NCI-H1105 (cell line): ENCODE measurements at places on chromosomes 12 and 14.
A peak's percentile ranks its signal among the peaks of the same experiment; 100 is the strongest.

DNA sequence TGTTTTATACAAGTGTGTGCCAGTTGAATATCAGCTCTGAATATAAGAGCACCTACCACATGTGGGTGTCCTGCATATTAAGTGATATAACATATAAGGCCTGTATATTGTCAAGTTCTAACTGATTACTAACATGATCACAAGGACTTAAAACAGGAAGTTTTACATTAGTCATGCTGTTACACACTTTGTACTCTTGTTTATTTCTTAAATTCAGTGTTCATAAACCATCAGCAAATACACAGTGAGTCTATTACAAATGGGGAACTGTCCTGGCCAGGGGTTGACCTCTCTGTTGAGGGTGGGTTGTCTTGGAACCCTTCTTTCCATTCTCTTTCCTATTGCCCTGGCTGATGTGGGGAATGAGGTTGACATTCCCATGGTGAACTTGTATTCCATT is 19.1 kb downstream of the HELB start:
- no peak for DNase-seq

GRCh38 chr12:121996945-121997612 is 24.6 kb upstream of the BCL7A start:
- DNase-seq = no peak

GRCh38 chr14:23076785-23077408 is 18.0 kb downstream of the ACIN1 start:
- DNase-seq = no peak

DNA sequence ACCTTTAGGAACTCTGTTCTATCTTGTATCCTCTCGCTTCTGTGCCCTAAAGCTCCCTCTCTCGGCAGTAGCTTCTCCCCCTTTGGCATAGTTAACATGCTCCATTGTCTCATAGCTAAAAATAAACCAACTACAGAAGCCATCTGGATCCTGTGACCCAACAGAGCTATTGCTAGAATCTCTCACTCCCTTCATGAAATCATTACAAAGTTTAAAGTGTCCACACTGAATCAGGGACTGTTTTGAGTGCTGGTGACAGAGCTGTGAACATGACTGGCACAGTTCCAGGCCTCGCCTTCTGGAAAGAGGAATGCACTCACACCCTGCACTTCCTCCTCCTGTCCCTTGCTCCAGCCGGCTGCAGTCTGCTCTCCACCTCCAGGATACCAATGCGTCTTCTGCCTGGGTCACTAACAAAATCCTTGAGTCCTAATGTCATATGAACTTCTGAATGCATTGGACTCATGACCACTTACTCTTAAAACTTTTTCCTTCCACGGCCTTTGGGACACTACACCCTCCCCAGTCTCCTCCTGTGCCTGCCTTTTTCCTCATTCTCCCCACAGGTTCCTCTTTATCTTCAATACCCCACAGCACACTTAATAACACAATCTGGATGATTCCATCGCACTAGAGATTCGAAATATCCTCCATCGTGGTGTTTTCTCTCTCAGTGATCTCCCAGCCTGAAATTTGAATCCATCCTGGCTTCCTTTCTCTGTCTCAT is 13.2 kb downstream of the PLBD1 start:
- peak; percentile 27 for DNase-seq

DNA sequence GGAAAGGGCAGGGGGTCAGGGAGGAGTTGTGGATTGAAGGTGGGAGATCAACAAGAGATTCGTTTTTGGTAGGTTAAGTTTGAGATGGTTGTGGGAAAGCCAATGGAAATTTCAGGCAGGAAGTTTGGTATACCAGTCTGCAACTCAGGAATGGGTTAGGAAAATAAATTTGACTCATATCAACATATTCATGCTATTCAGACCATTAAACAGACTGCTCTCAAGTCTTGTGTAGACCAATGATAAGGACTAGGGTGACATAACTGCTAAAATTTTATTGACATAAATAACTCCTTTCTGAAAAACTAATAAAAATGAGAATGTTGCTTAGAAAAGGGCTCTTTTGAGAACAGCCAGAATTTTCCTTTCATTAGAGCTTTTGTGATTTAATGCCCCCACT is 60.0 kb downstream of the PLEKHA5 start:
- DNase-seq = no peak

- no peak for DNase-seq
Observed at GRCh38 chr14:47935332-47935731, 259.9 kb upstream of the MDGA2 start.

- no peak for DNase-seq
Observed at GRCh38 chr14:34103176-34103575, 152.3 kb upstream of the EGLN3 start.

DNA sequence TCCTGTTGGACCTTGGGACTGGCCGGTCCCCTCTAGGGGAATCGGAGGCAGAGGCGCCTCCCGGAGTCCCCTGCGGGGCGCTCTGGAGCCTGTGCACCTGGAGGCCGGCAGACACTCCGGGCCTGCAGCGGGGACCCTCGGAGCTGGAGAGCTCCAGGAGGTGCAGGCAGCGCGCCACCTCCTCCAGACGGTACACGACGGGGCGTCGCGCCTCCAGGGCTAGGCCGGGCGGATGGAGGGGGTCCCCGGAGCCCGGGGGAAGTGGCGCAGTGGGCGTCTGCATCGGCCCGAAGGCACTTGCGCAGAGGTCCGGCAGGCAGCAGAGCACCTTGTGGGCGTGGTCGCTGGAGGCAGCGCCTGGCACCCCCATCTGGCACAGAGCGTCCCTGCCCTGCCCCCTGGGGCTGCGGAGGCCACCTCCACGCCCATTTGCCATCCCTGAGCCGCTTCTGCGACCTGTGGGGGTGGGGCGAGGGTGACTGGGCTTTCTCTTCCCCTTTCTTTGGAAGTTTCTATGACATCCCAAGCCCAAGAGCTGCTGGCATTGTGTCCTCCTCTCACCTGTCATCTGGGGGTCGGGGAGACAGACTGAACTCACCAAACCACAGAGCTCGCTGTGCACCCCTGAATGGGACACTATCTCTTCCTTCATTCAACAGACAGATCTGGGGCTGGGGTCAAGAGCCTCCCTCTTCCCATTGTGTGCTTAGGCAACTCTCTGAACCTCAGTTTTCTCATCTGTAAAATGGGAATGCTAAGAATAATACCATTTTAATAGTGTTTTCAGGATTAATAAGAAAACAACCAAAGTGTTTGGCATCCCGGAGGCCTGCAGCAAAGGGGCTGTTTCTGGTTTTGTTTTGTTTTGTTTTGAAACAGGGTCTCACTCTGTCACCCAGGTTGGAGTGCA is 37.5 kb upstream of the CORO1C start:
- DNase-seq = no peak

- no peak for DNase-seq
Observed at GRCh38 chr12:39235990-39236767, 206.7 kb downstream of the KIF21A start.

DNA sequence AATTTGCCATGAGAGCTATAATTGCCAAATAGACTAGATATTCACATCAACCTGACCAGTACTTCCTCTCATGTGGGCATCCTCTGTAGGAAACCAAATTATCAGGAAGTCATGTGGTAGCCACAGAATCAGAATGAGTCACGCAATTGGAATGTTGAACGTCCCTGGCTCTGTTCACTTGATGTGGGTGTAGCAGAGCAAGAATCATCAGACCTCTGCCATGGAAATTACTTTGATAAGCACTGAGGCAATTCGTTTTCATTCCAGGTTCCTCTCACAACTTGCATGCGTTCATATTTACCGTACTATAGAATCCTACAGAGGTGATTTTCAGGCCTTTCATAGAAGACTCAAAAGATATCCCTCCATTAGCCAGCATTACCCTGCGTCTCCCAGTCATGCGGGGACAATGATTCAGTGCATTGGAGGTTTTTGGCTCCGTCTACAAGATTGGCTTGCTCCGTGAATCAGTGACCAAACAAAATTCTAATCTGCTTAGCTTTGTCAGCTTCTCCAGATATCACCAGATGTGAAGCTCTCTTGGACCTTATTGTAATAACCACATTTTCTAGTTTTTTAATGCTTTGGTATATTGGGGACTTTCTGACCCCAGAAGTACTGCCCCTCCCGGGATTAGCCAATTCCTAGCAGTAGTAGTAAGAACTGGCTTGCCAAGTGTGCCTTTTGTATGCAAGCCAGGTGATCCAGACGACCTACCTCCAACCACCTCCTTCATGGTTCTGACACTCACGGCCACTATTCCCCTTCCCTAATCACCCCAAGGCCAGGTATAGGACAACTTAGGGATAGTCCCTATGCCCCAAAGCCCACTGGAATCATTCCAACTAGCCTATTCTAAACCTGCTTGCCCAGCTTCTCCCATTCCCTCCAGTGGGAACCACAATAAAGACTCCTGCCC is 133.4 kb downstream of the KICS2 start:
- no peak for DNase-seq

- DNase-seq = no peak
Observed at GRCh38 chr14:60350366-60350720, 101.3 kb downstream of the PPM1A start.

DNA sequence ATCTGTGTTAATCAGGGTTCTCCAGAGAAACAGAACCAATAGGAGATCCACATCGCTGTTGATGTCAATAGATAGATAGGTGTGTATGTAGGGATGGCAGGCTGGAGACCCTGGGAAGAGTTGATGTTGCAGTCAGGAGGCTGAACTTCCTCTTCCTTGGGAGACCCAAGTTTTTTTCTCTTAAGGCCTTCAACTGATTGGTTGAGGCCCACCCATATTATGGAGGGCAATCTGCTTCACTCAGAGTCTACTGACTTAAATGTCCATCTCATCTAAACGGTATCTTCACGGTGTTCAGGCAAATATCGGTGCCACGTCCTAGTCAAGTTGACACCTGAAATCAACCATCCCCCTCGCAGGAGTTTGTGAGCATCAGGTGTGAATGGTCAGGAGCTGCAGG is 63.0 kb downstream of the ETV6 start:
- DNase-seq = no peak
